IPS DF 6.9 (cell line): ENCODE measurements at places on chromosomes 6 and 20.

GRCh38 chr6:148192310-148192709, 150.3 kb upstream of the SASH1 start:
- no peak for DNase-seq

- DNase-seq = no peak
These were observed 38.7 kb downstream of the SPDEF start for GRCh38 chr6:34517461-34517881.

DNA sequence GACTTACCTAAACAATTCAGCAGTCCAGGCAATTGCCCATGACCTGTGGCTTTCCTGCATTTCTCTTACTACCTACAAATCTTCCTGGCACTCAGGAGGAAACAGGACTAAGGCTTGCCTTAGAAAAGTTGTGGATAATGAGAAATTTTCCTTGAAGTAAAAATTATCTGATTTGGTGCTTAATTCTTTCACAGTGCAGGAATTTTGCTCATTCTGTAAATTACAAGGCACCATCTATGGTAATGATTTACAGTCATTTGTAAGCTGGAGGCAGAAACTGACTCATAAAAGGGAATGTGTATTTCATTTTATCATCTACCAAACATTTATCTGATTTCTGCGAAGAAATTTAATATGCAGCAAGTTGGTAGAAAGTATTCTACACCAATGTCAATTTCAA, 211.5 kb upstream of the FKBP1C start:
- no peak for DNase-seq

DNA sequence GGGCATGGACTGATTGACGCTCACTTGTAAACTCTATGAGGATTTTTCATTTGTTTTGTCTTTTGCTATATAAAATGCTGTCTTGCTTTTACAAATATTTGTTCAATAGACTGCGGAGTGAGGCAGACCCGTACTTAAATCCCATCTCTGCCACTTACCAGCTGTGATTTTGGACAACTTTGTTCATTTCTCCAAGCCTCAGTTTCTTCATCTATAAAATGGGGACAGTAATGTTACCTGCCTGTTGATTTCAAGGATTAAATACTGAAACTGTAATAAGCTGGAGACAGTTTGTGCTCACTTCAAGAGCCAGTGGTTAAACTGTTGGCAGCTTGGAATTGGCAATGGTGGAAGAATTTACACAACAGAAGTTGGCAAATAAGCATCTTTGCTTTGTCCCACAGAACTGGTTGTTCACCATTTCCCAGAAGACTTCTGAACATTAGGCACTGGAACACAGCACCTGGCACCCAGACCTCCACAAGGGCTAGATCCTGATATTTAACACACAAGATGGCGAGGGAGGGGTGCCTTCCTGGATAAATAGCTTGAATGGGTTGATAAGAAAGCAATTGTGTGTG, 479.2 kb downstream of the QKI start:
- no peak for DNase-seq
